ENCODE measurements at places on chromosomes 1 and 21.

GRCh38 chr1:201719812-201720521 is 109.0 kb upstream of the IPO9 start:
- peak; percentile 86 for DNase-seq

DNA sequence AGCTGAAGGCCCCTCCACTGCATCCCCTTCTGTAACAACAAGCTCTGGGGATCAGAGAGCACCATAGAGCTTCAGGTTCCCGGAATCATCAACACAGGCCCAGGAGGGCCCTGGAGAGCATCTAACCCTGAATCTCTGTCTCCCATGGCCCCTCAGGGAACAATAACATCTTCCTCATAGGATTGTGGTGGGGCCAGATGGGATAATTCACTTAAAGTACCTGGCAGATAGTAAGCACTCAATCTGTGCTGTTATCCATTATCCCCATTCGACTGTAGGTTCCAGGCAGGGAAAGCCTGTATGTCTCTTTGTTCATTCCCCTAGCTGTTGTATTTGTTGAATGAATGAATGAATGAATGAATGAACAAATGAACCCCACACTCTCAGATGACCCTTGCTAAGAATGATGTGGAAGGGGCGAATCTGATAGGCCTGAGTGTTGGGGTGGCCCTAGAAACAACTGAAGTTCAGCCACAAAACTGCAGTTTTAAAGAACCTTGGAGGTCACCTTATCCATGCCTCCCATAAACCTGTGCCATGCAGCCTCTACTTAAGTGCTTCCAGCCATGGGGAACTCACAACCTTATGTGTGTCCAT is 14.5 kb downstream of the LAPTM5 start:
- DNase-seq, result no peak

GRCh38 chr1:33298623-33299277 is 22.1 kb downstream of the A3GALT2 start:
- DNase-seq, result peak; percentile 85

DNA sequence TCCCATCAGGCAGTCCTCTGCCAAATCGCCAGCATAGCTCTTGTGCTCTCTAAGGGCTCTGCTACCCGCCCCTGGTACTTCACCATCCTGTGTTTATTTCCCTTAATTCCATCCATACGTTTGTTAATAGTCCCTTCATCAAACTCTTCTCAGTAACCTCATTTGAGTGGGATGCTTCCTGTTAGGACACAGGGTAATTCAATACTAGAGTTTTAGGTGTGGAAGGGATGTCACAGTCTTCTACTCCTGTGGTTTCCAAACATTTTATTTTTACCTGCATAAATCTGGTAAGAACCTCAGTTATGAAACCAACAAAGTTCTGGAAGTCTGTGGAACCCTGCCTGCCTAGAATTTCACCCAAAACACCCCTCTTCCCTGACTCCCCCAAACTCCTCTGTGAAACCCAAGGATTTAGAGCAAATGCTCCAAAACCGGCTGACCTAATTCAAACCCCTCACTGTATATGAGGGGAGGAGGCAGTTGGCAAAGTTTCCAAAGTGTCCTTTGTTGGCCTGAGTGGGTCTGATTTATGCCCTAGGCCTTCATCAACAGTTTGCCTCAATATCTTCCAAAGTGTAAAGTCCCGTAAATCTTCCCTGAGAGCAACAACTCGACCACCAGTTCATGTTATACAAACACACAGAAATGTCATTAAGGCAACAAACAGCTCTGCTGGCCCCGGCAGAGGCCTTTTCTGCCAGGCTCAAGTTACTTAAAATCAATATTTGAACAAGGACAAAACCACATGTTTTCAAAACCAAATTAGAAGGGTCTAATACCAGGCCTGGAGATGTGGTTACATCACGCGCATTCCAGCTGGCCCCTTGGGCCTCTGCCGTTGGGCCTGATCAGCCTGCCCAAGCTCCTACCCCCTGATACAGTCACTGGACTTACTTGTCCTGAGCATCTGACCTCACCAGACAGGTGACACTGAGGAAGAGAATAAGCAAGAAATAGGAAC is 82.4 kb upstream of the FGGY start:
- no peak for DNase-seq

DNA sequence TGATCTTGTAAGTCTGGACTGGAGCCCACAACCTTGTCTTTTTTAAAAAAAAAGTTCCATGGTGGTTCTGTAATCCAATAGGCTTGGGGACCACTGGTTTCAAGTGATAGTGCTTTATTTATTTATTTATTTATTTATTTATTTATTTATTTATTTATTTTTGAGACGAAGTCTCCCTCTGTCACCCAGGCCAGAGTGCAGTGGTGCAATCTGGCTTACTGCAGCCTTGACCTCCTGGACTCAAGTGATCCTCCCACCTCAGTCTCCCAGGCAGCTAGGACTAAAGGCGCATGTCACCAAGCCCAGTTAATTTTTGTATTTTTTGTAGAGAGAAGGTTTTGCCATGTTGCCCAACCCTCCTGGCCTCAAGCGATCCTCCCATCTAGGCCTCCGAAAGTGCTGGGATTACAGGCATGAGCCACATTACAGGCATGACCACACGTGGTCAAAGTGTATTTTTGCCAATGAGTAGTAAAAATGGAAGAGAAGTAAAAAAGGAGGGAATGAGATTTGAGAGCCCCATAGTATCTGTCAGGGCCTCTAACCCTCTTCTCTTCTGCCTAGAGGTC is 44.8 kb upstream of the ARHGAP29 start:
- no peak for DNase-seq

DNA sequence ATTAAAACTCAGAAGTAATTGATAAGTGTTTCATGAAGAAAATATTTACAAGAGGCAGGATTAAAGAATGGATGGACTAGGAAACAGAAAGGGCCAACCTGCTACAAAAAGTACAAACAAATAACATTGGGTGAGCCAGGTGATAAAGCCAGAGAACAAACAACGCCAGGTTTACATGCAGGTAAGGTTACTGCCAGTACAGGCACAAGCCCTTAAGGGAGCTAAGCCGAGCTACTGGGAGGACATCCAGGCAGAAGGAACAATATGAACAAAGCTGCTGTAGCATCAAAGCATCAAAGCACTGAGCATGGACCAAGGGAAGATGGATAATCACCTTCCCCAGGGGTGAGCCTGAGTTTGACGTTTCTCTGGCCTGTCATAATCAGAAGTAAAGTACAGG is 380.7 kb downstream of the SEC16B start:
- DNase-seq, result no peak

GRCh38 chr1:82225421-82226185 is 424.9 kb downstream of the ADGRL2 start:
- no peak for DNase-seq

DNA sequence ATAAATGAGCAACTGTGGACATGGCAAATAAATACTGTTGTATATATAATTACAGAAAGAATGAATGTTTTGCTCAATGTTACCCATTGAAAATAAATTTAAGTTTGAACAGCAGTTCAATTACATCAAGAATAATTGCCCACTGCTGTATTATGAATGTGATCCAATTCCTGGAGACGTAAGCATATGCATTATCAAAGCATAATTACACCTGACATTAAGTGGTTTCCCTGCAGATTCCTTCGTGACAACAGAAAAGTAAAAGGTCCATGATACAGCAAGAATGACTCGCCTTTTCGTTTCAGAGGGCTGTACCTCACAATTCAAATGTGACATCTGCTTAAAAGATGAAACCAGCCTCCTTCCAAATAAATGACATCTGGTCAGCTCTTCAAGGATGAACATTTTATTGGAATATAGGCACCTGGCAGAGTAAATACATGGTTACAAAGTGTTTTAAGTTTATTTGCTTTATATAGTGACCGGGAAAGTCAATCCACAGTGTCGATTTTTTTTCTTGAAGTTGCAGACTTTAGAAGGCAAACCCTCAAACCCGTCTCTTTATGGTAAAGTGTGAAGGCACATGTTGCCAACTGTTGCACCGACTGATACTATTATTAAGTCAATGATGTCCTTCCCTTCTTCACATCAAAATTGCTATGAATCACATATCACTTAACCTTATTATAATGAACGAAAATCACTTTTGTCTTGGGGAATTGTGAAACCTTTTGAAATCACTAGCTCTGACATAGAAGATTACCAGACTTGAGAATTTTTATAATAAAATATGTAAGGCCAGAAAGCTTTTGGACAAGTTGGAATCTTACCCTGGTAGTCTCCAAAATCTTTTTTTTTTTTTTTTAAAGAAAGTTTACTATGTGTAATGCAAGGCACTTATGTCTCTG is 36.2 kb upstream of the EDEM3 start:
- no peak for DNase-seq

- no peak for DNase-seq
These were observed 58.5 kb upstream of the ACTL8 start for GRCh38 chr1:17696417-17697301.

- peak; percentile 58 for DNase-seq
These were observed 953 bp upstream of the NDUFS2 start for GRCh38 chr1:161200992-161201835.

DNA sequence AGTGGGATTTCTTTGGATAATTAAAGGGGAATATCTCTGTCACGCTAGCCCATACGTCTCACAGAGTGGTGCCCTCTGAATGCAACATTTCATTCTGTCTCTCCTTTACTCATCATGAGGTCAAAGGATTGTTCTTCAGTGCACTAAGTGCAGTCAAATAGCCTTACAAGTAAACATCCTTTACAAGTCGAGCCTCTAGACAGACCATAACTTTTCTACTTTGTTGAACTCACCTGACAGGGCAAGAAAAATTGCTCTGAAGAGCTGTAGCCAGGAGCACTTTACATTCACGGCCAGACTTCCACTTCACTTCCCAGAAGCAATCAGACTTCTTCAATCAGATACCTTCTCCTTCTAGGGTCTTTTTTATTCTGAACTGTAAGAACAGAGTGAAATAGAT is 768.0 kb upstream of the TMPRSS15 start:
- no peak for DNase-seq

GRCh38 chr21:29295066-29295650 is 3.6 kb upstream of the BACH1 start:
- DNase-seq, result no peak

DNA sequence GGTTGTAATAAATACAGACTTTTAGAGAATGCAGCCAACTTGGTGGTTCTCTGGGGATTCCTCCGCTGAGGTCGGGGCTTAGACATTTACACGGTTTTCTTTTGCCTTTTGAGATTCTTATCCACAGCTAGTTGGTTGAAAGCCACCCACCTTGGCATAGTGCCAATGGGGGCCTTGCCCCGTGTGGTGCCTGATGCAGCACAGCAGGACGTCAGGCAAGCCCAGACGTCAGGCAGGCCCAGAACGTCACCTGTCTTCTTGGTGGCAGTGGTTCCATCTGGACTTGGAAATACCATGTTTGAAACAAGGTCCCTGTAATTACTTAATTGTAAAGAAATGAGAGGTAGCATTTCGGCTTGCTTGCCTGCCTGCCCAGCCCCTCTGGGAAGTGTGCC is 78.5 kb downstream of the GALNT2 start:
- DNase-seq, result no peak

- DNase-seq, result no peak
These were observed 49.4 kb downstream of the LEPR start for GRCh38 chr1:65469889-65470340.

- DNase-seq, result no peak
These were observed 387.9 kb downstream of the NUF2 start for GRCh38 chr1:163709636-163710035.

DNA sequence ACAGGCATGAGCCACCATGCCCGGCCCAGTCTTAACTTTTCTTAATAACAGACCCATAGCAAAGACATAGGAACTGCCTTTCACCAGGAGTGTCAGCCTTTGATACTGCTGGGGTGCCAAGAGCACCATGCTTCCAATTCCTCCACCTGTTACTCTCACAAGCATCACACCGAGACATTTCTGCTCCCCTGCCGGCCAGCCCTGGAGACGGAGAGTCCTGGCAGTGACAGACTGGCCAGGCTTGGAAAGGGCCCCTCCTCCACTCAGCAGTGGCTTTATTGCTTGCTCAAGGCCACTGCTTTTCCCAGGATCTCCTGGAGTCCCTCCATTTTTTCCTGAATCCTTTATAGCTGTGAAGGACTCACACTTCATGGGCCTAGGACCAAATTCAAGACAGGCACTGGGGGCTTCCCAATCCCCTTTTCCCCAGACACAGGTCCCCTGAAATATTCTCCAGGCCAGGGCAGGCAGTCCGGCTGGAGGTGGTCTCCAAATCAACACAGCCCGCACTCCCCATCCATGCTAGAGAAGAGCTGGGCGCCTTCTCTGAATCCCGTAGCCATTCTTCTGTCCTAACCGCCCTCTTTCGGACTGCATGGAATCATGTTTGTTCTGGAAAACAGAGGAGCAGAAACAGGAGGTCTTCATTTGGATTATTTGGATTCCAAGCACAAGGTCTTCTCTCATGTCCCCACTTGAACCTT is 25.5 kb upstream of the PTPRF start:
- no peak for DNase-seq

DNA sequence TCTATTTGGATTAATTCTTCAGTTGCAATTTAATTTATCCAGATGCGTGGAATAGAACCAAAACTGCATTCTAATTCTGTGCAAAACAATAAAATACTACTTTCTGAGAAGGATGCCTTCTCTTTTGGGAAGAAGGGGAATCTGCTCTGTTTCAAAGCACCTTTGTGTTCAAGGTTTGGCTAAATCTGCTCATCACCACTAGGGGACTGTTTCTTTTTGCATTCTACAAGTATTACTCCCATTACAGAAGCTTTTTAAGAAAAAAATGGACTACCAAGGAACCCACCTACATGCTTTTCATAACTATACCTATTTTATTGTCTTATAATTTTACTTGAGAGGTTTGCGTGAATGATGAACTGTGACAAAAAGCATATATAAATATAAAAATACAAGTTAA is 18.2 kb downstream of the MRPS6 start:
- DNase-seq, result no peak

GRCh38 chr1:78541479-78541878 is 50.7 kb downstream of the PTGFR start:
- DNase-seq, result no peak

DNA sequence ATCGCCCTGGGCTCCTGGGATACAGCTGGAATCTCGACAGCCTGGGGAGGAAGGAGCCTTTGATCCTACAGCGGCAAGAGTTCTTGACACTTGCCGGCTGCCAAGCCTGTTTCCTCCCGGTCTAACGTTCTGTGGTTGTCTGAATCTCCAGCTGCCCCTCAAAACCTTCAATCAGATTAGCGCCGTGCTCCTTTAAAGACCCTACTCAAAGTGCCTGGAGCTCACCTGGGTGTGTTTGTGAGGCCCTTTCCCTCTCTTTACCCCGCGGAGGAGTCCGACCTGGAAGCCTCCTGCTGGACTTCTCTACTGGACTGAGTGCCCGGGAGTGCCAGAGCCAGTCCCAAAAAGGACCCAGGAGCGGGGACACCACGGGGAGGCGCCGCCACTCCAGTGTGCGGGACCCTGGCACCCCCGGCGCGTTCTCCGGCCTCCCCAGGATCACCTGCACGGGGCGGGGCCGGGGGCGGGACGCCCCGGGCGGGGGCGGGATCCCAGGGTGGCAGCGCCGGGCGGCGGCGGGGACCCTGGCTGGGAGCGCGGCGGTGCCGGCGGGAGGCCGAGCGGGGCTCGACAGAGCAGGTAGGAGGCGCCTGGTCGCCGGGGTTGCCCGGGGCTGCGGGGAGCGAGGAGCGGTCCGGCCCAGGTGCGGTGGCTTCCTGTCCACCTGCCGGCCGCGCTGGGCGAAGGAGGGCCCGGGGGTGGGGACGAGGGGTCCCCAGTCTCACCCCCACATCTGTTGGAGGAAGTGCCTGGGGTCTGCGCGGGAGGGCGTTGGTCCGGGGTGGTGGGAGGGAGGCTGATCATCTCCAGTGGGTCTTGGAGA is at the start of gene NCMAP:
Gene NCMAP (plus strand): TSS at position 497 of the 823 bp plus-strand sequence. CDS start 39,344 bp downstream, outside the sequence.
- DNase-seq, result peak; percentile 62

GRCh38 chr1:203124011-203124410 is 3.5 kb upstream of the ADORA1 start:
- DNase-seq, result no peak

- no peak for DNase-seq
These were observed 190.5 kb downstream of the GABPA start for GRCh38 chr21:25925064-25925800.
